ENCODE measurements at places on chromosomes 5 and 9.

- no peak for DNase-seq
Measured at GRCh38 chr9:14511452-14511851, 181.8 kb downstream of the ZDHHC21 start.

DNA sequence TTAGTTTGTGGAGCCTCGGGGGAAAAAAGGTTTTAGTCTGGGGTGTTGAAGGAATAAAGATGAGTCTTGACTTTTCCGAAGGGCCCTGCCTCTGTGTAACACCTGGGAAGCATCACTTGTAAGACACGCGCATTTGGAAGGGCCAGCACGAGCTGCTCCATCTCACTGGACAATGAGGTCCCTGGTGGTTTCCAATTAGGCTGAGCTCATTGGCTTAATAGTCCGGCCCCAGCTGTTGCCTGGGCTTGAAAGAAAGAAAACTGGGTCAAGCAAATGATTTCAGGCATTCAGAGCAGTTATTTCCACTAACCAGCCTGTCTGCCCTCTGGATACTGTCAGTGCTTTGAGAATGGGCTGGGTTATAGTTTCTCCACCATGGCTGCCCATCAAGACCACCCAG, 64.5 kb downstream of the NSUN2 start:
- DNase-seq = no peak

DNA sequence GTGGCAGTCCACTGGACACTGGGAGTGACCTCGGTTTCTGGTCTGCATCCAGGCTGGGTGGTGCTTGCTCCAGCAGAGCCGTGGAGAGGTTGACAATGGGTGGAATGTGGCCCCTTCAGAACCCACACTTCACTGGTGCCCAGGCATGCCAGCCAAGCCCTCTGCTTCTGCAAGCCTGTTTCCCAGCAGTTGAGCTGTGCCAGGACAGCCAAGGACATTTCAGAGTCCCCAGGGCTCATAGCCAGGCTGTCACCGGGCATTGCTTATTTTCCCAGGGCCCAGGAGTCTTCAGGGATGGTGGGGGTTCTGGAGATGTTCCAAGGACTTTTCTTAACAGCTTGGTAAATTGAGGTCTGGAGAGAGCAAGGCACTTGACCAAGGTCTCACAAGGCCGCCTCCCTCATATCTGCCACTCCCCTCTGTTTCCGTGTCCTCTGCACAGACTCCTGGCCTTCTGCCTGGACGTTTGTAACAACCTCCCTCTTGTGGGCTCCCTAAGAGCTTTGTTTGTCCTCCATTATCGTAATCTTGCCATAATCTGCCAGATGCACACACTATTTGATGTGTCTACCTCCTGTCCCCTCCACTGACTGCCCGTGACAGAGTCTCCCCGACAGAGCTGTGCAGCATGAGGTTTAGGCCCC, 3.8 kb upstream of the NDST1 start:
- peak; percentile 58 for DNase-seq

GRCh38 chr5:180454752-180455151, 39.4 kb upstream of the CNOT6 start:
- no peak for DNase-seq

DNA sequence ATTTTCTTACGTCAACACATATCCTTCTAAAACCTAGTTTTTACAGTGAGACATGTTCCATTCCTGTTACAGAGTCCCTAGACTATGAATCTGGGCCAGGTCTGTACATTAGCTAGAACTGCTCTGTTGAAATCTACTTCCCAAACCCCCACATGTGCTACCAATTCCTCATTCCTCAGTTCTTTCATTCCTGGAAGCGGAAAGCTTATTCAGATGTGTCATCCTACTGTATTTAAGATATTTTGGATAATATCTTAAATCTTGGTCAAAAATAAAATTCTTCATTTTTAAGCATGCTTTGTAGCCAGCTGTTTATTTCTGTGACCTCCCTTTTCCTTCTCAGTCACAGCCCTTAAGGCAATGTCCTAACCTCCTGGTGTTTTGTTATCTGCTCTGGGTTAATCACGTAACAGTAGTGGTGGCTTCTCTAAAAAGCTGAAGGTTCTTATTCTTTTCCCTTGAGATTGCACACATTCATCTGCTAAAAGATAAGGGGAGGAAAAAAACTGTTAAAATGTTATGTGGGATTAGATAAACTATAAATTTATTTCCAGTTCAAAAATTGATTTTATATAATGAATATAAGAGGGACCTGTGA, 35.6 kb downstream of the GLRX start:
- no peak for DNase-seq

DNA sequence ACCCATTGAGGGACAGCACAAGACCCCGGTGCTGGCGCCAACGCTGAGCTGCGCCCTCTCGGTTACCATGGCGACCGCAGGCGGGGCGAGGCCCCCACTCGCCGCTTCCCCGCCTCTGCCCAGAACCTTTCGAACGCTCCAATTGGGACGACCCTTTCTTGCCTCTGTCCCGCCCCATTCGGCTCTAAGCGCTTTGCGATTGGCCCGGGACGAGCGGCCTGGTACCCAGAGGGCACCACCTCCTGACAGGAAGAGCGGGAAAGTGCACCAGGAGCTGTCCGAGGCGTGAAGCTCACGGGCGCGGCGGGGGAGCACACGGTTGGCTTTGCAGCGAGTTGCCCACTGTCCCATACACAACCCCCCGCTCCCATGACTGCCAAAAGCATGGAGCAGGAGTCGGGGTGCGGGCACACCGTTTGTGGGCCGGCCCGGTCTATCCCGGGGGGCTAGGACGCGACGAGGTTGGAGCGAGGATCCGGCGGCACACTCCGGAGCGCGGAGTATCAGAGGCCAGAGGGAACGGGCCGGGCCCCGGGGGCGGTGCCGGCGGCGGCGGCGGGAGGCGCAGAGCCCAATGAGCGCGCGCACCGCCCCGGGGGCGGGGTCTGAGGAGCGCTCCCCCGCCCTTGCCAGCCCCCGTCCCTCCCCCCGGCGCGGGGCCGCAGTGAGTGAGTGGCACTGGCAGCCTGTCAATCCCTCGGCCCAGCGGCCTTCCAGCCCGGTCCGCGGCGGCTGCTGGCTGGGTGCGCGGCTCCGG, 978 bp upstream of the PBX3 start:
- DNase-seq = peak; percentile 97
